ENCODE measurements at places on chromosomes 3 and 15.

- no peak for DNase-seq
Observed at GRCh38 chr3:53809267-53809666, 37.0 kb downstream of the CHDH start.

DNA sequence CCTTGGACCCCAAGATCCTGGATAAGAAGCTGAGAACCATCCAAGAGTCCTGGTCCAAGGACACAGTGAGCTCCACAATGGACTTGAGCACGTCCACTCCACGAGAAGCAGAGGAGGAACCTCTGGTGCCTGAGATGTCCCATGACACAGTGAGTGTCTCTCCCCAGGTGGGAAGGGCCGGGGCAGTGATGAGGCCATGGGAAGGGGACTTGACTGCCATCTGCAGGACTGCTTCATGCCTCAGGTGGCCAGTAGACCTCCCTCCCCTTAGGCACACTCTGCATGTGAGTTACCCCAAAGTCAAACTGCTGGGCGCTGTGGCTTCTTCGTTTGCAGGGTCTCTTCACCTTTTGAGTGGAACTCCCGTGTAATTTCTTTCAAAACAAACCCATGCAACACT, 59.7 kb downstream of the CCDC33 start:
- no peak for DNase-seq

DNA sequence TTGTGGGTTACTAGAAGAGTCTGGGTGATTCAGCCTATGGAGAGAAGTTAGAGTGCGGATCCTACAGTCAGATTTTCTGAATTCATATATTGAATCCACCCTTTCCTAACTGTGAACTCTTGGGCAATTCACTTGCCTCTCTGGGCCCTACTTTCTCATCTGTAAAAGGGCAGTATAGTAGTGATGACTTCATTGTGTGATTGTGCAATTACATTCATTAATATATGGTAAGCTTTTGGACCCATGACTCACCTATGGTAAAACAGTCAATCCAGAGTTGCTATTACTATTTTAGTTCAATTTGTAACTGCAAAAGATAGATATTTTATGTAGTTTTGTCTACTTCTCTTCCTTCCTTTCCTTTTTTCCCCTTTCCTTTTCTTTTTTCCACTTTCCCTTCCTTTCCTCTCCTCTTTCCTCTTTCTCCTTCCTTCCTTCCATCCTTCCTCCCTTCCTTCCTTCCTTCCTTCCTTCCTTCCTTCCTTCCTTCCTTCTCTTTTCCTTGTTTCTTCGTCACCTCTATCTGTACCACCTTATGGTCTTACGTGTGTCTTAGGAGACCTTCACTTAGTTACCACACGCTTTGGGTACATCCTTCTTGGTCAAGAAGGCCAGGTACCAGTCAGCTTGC, 37.0 kb downstream of the GMNC start:
- no peak for DNase-seq

GRCh38 chr15:65349338-65349737, 28.5 kb downstream of the IGDCC3 start:
- DNase-seq, result no peak

GRCh38 chr15:96702589-96702988, 372.1 kb downstream of the NR2F2 start:
- no peak for DNase-seq

GRCh38 chr3:160049988-160050387, 61.4 kb downstream of the IL12A start:
- DNase-seq, result no peak

DNA sequence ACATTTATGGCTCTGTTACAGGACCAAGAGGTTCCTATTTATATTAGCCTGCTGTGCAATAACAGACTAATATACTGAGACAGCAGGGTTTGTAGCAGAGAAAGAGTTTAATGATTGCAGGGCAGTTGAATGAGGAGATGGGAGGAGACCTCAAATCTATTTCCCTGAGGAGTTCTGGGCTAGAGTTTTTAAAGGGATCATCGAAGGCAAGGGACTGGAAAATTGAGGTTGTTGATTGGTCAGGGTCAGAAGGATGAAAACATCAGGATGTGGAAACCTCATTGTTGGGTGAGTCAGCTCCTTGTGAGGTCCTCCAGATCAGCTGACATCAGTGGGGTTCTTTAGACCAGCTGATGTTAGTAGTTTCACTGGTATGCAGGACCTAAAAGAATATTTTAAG, 60.6 kb upstream of the GOLGA8B start:
- no peak for DNase-seq

DNA sequence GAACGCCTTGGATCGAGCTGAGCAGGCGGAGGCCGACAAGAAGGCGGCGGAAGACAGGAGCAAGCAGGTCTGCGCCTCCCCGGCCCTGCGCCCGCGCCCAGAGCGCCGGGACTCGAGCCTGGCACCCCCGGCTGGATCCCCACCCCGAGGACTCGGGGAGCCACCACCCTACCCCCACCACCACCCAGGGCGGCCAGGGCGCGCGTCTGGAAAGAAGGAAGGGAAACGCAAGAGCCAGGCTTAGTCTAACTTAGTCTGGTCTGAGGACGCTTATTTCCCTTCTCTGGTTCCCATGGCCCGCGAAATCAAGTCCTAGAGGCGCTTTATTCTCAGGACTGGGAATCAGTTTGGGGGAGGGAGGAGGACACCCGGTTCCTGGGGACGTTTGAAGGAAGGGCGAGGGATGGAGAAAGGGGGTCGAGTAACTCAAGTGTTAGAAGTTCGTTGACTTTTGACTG, 359 bp downstream of the TPM1 start:
- no peak for DNase-seq

GRCh38 chr15:88932271-88932874, 19.2 kb upstream of the MFGE8 start:
- no peak for DNase-seq

GRCh38 chr3:99895131-99895696, 77.6 kb downstream of the CMSS1 start:
- no peak for DNase-seq

- no peak for DNase-seq
Observed at GRCh38 chr3:36957862-36958686, 13.2 kb upstream of the TRANK1 start.

GRCh38 chr3:96267577-96267976, 546.8 kb upstream of the EPHA6 start:
- no peak for DNase-seq

DNA sequence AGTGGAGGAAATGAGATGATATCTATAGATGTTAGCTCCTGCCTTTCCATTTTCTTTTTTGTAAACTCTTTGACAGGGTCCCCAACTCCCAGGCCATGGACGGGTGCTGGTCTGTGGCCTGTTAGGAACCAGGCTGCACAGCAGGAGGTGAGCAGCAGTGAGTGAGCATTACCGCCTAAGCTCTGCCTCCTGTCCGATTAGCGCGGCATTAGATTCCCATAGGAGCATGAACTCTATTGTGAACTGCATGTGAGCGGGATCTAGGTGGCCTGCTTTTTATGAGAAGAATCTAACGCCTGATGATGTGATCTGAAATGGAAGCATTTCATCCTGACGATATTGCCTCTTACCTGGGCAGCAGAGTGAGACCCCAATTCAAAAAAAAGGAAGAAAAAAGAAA, 56.8 kb upstream of the CHD2 start:
- DNase-seq, result no peak

- no peak for DNase-seq
Observed at GRCh38 chr3:14434126-14434497, 31.7 kb downstream of the SLC6A6 start.

- no peak for DNase-seq
Observed at GRCh38 chr3:59879031-59879581, 829.3 kb upstream of the CFAP20DC start.

DNA sequence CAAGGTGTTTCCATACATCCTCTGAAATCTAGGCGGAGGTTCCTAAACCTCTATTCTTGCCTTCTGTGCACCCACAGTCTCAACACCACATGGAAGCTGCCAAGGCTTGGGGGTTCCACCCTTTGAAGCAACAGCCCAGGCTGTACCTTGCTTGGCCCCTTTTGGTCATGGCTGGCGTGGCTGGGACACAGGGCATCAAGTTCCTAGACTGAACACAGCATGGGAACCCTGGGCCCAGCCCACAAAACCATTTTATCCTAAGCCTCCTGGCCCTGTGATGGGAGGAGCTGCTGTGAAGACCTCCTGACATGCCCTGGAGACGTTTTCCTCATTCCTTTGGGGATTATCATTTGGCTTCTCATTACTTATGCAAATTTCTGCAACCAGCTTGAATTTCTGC, 739.0 kb upstream of the NECTIN3 start:
- no peak for DNase-seq

- DNase-seq, result no peak
Observed at GRCh38 chr15:90650117-90650955, 66.8 kb upstream of the BLM start.

GRCh38 chr3:9897408-9898372, 5.0 kb upstream of the IL17RE start:
- DNase-seq, result no peak

DNA sequence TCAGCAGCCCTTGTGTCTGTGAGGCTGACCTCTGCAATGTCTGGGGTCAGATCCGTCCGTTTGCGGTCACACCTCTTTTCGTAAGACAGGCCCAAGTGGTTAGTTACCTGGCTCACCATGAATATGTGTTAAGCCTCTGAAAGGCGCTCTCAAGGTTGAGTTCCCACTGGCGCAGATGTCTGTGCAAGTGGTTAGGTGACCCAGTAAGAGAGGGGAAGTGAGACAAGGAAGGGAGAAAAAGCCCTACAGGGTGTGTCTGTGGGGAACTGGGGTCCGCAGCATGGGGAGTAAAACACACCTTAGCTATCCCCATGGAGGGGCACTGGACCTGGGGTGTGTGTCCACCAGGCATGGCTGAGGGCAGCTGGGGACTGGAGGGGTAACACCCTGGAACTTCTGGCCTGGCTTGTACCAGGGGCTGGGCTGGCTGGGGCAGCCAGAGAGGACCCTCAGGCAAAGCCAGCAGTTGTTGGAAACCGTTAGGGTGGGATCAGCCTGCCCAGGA, 391.6 kb upstream of the PROK2 start:
- no peak for DNase-seq

DNA sequence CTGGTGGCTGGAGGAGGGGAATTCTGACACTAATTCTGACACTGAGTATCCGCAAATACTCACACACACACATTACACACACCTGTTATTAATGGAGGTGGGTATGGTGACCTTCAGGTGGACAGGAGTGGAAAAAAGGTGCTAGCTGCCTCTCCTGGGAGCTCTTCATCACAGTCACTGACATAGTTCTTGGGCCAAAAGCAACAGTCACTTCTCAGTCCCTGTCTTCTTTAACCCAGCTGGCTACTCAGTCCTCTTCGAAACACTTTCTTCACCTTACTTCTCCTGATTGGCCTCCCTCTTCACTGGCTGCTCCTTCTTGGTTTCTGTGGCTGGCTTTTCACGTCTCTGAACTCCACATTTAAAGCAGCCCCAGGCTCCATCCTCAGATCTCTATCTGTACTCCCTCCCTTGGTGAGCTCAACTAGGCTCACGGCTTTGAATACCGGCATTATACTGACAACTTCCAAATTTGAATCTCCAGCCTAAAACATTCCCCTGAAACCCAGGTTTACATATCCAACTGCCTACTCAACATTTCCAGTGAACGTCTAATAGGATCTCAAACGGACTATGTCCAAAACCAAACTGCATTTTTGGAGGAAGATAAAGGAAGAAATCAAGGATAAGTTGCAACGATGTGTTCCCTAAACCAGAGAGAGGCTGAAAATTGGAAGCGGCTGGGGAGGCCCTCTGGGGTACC, 53.2 kb upstream of the HEG1 start:
- no peak for DNase-seq

- DNase-seq, result no peak
Observed at GRCh38 chr3:14583548-14584091, 43.5 kb upstream of the GRIP2 start.

DNA sequence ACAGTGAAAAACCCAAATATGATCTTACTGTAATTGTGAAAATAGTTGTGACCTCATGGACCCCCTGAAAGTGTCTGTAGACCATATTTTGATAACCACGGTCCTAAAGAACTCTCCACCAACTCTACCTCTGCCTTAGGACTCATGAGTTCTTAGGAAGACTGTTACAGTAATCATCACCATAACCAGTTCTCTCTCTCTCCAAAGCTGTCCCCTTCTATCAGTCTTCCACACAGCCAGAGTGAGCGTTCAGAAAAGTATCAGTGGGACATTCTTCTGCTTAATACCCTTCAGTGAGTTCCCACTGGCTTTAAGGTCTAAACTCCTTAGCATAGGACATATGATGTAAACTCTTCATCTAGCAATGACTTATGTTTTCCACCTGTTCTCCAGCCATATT, 27.6 kb upstream of the ST6GAL1 start:
- no peak for DNase-seq

DNA sequence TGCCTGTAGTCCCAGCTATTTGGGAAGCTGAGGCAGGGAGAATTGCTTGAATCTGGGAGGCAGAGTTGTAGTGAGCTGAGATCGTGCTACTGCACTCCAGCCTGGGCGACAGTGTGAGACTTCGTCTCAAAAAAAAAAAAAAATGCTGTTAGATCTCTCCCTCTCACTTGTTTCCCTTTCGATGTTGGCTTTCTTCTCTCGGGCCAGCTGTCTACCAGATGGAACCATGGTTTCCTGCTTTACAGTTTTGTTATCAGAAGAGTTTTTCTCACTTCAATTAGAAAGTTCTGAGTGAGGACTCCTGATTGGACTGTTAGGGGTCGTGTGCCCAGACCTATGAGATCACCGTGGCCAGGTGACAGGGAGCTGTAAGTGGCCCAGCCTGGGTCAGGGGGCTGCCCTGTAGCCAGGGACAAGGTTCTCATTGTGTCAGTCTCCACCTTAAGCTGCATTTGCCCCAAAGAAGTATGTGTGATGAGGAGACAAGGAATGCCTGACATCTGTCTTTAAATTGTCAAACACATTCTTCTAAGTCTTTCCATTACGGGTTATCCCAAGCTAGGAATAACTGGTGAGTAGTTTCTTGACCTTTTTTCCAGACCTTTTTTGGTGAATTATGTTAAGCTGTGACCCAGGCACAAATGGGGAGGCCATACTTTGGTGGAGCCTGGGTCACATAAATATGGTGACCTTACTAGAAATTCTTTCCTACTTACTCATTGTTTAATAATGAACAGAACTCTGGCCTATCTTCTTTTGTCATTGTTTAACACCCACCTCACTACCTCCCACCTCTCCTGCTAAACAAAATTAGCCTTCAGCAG, 25.2 kb downstream of the SNAPC5 start:
- peak; percentile 8 for DNase-seq

DNA sequence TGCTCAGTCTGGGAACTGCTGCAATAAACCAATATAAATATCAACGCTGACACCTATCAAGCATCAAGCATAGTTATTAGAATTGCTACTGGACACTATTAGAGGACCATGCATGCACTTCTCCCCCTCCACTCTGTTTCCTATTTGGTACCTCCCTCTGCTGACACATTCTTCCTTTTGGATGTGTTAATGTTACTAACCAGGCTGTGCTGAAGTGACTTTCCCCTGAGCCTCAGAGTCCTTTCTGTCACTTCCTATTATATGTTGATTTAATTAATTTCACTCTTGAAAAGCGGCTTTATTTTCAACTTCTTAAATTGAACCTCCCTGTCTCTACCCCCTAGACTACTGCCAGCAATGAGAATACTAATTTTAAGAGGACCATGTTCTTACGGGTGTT, 379.1 kb downstream of the MCTP2 start:
- no peak for DNase-seq

GRCh38 chr3:12120374-12121140, 38.2 kb downstream of the TIMP4 start:
- DNase-seq, result no peak

Measured in stimulated activated CD8-positive, alpha-beta memory T cell treated with anti-CD3 and anti-CD28 coated beads, Interleukin-7, amount 100 ng/mL, for 4 hours (primary cell).